ENCODE measurements at places on chromosomes 16 and 17. TPM values are rescaled to one million over a fixed set of nuclear protein-coding genes. Genes with fewer than 3 reads are reported as not detected.

GRCh38 chr16:19968891-19969683 is 84.4 kb upstream of the GPRC5B start:
- no peak for DNase-seq

DNA sequence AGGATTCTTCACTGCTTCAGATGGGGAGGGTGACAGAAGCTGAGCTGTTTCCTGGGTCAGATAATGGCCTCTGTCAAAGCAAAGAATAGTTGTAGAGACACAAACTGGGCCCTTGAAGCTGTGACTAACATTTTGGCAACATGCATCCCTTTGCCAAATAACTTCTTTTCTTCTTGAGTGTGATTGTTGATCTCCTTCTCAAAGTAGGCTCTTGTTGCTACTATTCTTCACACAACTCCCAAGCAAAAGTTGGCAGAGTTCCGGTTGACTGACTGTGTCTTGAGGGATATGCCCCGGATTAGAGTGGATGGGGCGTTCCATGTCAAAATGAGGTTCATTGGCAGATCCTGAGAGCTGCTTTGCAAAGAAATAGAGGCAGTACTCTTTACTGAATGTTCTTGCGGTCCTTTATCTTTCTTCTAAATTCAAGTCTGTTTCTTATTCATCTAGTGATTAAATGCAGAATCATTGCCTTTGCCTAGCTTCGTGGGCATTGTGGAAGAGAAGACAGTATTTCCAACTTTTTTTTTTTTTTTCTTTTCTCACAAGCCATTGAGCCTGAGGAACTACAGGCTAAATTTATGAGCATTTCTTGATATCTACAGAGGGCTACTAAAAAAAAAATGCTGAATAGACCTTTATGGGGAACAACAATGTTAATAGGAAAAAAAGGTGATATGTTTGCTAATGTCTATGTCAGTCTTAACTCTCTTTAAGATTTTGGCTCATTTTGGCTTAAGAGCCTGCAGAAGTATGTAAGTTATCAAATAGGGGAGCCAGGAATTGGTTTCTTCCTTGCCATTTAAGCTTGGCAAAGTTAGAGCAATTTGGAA is 5.8 kb downstream of the WIPF2 start:
- no peak for DNase-seq

- DNase-seq: no peak
Observed at GRCh38 chr17:42508426-42509165, 27.4 kb upstream of the NAGLU start.

- DNase-seq: no peak
Observed at GRCh38 chr17:42358434-42358833, 29.8 kb downstream of the STAT3 start.

- DNase-seq: no peak
Observed at GRCh38 chr16:54928016-54928356, 2.7 kb upstream of the IRX5 start.

The CD7 gene
- 0.18 TPM for polyA plus RNA-seq

DNA sequence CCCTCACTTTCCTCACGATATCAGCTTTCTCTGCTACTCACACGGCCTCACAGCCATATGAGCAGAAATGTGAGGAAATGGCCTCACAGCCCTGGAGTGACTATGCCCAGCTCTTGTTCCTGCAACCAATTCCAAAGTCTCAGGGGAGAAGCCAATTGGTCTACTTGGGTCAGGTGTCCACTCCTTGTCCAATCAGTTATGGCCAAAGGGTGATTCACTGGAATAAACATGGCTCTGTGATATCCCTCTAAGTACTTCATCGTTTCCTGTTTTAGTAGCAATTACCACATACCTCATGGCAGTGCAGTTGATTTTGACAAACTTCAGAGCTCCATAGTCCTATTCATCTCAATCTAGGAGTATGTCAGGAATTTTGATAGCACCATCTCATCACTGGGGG is 195.4 kb downstream of the KATNIP start:
- DNase-seq: no peak

- no peak for DNase-seq
Observed at GRCh38 chr17:917941-918740, 61.4 kb downstream of the NXN start.

- DNase-seq: no peak
Observed at GRCh38 chr16:11546608-11547061, 40.1 kb downstream of the LITAF start.

All from left kidney (tissue), 8 donors.